ENCODE measurements at places on chromosomes 7 and 10.

DNA sequence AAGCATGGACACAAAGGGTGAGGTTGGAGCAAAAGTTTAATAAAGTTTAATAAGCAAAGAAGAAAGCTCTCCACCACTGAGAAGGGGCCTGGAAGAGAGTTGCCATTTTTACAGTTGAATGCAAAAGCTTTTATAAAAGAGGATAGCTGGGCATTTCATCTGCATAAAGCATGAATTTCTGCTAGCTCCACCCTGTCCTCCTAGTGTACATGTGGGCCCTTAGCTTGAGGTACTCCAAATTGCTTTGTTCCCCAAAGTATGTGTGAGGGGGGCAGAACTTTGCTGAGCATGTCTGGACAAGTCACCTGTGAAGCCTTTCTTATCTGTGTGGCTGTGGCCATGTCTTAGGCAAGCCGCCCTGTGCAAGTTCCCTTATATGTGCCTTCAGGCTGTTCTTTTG lies 22.6 kb upstream of the CROT start:
- no peak for DNase-seq

GRCh38 chr7:63043657-63044543 lies 954.7 kb upstream of the ZNF722 start:
- no peak for DNase-seq

DNA sequence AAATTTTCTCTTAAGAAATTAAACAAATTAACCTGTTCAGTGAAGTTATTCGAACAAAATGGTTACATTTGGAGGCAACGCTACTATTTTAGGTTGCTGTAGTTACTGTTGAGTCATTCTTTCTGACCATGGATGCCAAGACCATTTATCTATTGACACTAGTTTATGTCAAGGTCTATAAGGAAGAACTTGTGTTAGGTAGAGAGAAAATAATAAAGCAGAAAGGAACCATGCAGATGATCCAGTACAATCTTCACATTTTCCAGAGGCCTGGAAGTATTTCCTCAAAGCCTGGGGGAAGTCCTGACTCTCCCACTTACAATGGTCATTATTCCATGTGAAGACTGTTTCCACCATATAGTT lies 608.0 kb upstream of the GALNT17 start:
- no peak for DNase-seq

DNA sequence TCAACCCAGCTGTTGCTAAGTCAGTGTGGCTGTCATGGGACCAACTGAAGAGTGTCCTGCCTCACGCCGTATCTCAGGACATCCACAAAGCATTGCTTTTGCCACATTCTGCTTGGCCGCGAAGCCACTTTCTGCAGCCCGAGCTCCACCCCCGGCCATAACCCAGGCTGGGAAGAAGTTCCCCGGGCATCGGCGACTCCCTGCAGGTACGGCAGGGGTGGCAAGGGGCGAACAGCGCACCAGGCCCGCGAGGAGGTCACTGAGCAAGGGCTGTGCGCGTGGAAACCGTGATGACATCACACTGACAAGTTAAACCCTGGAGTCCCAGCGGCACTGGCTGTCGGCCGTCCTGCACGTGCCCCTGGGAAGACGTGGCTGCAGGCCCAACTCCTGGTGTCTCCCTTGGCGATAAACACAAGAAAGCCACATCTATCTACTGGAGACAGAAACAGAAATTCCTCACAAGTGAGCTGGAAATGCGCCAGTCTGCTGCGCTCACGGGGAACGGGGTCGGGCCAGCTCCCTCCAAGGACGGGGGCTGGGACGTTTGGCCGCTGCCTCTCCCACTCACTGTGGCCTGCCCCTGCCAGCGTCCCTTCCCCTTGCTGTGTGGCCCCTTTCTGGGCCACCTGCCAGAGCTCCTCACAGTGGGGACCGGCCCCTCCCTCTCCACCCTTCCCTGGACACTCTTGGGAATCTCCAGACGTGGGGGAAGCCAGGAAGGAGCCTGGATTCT lies 326.3 kb downstream of the DNAJB6 start:
- no peak for DNase-seq

DNA sequence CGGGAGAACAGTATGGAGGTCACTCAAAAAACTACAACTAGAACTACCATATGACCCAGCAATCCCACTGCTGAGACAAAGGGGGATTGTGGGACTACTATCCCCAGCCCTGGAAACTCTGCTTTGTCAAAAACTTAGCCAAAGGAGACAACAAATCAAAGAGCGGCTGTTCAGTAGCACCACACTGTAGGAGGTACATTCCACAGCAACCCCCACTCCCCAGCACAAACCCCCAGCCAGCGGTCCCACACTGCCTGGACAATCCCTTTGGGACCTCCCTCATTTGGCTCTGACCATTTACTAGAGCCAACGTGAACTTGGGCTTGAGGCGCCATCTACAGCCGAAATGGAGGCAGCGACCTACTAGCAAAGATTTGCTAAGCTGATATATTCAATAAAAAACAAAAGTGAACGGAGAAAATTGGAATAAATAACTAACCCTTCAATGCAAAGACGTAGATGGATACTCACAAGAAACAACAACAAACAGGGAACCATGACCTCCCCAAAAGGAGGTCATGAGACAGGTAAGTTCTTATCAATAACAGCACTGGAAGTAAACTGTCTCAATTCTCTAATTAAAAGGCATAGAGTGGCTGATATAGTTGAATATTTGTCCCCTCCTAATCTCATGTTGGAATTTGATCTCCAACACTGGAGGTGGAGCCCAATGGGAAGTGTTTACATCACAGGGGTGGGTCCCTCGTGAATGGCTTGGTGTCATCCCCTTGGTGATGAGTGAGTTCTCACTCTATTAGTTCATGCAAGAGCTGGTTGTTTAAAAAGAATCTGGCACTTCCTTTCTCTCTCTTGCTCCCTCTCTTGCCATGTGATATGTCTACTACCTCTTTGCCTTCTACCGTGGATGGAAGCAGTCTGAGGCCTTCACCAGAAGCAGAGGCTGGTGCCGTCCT lies 119.0 kb upstream of the KCNMA1 start:
- DNase-seq, result no peak

GRCh38 chr7:103391976-103392375 lies 44.5 kb downstream of the PSMC2 start:
- no peak for DNase-seq

DNA sequence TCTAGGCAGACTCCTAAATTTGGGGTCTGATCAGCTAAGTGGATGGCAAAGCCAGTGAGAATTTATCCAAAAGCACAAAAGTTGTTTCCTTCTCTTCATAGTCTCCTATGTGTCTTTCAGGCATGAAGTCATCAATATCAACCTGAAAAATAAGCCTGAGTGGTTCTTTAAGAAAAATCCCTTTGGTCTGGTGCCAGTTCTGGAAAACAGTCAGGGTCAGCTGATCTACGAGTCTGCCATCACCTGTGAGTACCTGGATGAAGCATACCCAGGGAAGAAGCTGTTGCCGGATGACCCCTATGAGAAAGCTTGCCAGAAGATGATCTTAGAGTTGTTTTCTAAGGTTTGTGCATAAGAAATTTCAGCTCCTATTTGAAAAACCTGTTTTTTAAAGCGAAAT lies 4.8 kb downstream of the GSTO1 start:
- no peak for DNase-seq

DNA sequence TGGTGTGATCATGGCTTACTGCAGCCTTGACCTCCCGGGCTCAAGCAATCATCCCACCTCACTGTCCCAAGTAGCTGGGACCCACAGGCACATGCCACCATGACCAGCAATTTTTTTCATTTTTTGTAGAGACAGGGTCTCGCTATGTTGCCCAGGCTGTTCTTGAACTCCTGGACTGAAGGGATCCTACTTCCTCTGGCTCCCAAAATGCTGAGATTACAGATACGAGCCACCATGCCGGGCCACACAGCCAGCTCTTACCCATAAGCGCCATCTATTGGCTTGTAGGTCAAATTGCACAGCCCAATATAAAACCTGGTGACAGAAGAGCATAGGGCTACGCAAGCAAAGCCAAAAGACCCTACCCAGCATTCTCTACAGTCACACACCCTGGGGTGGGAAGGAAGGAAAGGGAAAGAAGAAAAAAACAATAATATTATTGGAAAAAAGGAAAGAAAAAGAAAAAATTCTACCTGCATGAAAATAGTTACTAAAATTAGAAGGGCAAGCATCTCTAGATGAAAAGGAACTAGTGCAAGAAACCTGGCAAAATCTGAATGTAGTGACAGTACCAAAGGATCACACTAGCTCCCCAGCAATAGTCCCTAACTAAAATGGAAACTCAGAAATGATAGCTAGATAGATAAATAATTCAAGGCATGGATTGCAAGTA lies 29.4 kb upstream of the AMPH start:
- peak; percentile 7 for DNase-seq

- no peak for DNase-seq
Measured at GRCh38 chr10:127344346-127344745, 148.0 kb upstream of the INSYN2A start.

DNA sequence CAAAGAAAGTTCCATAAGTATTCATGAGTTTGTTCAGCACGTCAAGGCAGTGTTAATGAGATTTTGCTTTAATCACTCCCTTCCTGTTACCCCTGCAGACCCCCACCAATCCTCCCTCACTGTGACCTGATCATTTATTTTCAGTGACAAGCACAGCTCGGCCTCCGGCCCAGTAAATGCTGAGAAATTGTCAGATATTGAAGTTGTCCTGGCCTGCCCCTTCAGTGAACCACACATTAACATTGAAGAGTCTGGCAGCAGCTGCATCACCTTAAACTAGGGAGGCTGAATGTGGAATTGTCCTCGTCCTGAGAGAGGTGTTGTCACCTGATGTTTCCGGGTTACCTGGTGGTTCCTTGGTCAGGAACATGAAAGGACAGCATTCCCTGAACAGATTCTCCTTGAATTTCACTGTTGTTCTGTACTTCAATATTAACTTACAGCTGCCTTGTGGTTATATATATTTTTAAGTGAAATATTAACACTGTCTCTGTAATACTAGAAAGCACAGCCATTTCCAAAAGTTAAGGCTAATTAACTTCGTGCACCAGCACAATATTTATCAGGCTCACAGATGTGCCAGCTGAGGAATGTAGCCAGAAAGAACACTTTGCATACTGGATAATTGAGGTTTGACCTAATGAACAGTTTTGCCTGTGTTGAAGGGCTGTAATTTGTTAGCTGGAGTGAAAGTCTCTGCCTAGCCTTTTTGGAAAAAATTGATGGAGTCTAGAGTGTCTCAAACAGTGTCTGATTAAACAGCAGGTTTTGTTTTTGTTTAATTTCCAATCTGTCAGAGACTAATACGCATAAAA lies 265.3 kb downstream of the HDAC9 start:
- no peak for DNase-seq

DNA sequence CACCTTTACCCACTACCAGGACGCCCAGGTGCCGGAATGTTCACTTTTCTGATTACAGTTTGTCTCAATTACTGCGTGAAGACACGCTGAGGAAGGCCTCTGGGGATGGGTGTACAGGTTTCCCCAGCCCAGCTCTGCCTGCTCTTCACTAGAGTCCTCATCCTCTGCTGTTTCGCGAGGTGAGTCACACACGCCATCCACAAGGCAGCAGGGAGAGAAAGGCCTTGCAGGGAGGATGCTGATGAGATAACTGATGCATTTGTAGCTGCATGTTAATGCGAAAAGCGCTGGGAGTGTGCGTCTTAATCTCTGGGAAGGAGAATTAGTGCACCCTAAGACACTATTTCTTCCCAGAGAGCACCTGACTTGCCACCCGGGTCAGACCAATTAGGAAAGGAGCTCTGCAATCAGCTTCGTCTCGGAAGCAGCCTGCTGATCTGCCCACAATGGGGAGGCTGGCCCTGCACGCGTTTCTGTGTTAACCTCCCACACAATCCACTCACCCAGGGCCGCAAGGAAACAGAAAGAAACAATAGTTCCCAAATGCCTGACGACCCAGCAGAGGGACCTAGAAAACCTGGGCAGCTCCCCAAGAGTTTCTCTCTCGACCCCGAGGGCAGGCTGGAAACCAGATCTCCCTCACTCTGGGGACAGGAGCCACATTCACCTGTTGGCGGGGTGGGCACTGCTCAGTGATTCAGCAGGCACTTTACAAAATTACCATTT lies 578.7 kb downstream of the GLRX3 start:
- no peak for DNase-seq

- no peak for DNase-seq
Measured at GRCh38 chr10:61124756-61125530, 181.0 kb upstream of the RHOBTB1 start.

DNA sequence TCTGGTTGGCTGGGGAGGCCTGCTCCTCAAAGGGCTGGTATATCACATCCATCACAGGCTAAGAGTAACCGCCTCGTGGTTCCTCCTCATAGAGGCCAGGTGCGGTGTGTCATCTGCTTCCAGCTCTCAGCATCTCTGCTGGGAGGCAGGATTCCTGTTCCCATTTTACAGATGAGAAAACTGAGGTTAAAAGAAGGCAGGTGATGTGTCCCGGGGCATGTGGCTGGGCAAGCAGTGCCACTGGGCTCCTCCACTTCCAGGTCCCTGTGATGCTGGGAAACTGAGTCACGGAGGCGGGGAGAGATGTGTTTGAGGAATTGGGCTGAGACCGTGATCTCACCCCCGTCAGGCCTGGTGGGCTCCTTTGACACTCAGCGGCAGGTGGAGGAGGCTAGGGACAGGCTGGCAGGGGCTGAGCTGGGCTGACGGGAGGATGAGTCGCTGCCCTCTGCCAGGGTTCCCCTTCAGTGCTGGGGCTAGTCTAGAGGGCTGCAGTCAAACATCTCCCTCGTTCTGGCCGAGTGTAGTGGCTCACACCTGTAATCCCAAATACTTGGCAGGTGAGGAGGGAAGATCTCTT lies 9.4 kb downstream of the ARPC1B start:
- DNase-seq, result no peak

DNA sequence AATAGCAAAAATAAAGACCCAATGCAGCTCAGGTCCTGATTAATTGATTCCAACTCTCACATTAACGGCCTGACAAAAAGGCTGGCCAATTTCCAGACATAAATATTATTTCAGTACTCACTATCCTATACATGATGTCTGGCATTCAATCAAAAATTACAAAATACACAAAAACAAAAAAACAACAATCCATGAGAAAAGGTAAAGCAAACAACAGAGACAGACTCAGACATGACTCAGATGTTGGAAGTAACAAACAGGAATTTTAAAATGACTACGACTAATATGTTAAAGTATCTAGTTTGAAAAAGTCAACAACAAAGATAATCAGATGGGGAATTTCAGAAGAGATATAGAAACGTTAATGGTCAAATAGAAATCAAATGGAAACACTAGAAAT lies 152.8 kb downstream of the AMPH start:
- no peak for DNase-seq

GRCh38 chr10:49076741-49077521 lies 38.4 kb downstream of the VSTM4 start:
- no peak for DNase-seq

GRCh38 chr7:155408651-155409586 lies 49.0 kb upstream of the EN2 start:
- no peak for DNase-seq

- DNase-seq, result no peak
Measured at GRCh38 chr10:26173837-26174236, 42.7 kb upstream of the GAD2 start.

DNA sequence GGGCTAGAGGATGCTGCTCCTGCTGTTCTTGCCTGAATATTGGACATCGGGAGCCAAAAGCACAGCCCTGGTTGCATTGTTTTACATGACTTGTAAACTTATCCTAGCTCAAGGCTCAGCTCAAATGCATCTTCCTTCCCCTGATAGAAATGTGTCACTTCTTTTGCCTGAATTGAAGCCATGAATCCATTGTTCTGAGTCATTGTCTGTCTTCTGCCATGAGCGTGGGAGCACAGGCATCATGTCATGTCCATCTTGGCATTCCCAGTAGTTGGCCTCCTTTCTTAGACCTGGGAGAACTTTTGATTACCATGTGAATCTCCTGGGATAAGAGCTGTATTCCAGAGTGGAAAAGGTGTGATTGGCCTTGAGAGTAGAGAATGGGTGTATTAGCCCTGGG lies 54.1 kb upstream of the OPN4 start:
- DNase-seq, result no peak

- no peak for DNase-seq
Measured at GRCh38 chr7:82156893-82157292, 286.7 kb downstream of the CACNA2D1 start.

All from activated naive CD4-positive, alpha-beta T cell treated with Interleukin-2 at 50 U/mL for 16 hours (primary cell).